ENCODE measurements at places on chromosomes 4 and X. TPM values are rescaled to one million over a fixed set of nuclear protein-coding genes. Genes with fewer than 3 reads are reported as not detected.

GRCh38 chr4:98318521-98318920 lies 57.3 kb downstream of the RAP1GDS1 start:
- no peak for DNase-seq

GRCh38 chrX:115363897-115364296 lies 74.4 kb downstream of the LUZP4 start:
- DNase-seq, result no peak

DNA sequence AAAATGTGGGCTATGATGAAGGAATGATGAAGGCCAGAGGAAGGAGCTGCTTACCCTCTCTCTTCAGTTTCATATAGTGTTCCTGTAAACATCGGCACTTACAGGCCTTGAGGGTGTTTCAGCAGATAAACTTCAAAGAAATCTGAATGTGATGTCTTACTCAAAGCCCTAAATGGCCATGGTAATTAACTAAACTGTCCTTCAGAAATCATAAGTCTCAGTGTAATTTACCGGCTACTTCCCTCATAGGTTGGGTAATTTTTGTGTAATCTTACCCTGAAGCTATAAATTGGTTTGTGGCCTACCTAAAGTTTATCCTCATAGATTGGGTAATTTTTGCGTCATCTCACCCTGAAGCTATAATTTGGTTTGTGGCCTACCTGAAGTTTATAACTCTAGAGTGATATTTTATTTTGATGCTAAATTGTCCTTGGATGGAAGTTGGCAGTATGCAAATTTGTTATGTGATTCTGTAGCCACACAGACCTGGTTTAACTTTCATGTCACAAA lies 2700.3 kb downstream of the ARAP2 start:
- DNase-seq, result no peak

DNA sequence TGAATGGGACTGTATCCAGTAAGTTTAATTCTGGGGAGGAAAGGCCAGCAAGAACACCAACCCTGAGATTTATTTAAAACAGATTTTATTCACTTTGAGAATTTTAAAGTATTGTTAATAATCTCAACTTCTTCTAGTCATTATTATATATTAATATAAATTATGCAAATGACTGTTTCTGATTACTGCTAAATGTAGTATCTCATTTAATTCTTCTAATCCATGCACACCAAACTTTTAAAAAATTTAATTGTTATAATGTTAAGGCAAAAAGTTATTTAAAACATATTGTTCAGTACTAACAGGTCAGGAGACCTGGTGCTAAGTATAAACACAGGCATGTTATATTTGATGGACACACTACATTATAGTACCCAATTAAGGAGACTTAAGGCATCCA lies 8.1 kb downstream of the RLIM start:
- no peak for DNase-seq

The NPNT gene
- 1.7 TPM for total RNA-seq

The STATH gene
- total RNA-seq, result not detected

The HSFX1 gene
- 3.1 TPM for total RNA-seq

Measured in heart right ventricle (tissue), 16 donors.